Germinal center (tissue), 1 donor: ENCODE measurements at places on chromosomes 13 and 19.
A peak's percentile ranks its signal among the peaks of the same experiment; 100 is the strongest.

GRCh38 chr13:56861476-56861875, 279.2 kb upstream of the PRR20A start:
- DNase-seq = no peak

- no peak for DNase-seq
These were observed 9.5 kb downstream of the B3GLCT start for GRCh38 chr13:31209172-31209840.

- no peak for DNase-seq
These were observed 2662.9 kb upstream of the PCDH20 start for GRCh38 chr13:64078480-64078936.

- DNase-seq = no peak
These were observed 172.0 kb downstream of the DLEU7 start for GRCh38 chr13:50671497-50671850.

DNA sequence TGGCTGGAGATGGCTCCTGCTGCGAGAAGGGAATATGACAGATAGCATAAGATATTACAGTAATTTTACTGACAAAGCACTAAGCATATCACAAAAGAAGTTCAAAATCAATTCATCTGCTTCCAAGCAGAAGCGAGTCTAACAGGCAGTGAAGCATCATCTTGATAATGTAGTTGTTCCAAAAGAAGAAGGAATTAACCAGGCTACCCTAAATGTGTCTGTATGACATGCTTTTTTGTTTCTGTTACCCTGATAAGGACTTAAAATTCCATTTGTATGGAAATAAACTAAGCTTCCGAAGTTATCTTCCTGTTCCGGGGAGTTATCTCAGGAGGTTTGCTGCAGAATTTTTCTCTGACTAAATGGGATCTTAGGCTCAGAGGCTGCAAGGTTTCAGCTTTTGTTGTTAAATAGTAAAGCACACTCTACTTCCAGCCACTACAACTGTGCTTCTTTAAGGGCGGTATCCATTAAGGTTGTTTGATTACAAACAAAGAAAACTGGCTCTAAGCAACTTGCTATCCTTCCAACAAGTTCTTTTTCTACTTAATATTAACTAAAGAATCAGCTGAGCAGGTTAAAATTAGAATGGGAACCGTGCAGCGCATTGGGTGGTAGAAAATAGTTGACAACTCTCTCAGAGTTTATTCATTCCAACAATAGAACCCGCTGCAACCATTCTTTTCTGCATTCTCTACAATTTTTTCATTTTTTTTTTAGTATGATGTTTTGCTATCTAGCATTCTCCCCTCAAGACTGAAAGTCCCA, 607.3 kb downstream of the UQCRFS1 start:
- DNase-seq = no peak

GRCh38 chr13:54597540-54598088, 1569.0 kb downstream of the OLFM4 start:
- DNase-seq = no peak

DNA sequence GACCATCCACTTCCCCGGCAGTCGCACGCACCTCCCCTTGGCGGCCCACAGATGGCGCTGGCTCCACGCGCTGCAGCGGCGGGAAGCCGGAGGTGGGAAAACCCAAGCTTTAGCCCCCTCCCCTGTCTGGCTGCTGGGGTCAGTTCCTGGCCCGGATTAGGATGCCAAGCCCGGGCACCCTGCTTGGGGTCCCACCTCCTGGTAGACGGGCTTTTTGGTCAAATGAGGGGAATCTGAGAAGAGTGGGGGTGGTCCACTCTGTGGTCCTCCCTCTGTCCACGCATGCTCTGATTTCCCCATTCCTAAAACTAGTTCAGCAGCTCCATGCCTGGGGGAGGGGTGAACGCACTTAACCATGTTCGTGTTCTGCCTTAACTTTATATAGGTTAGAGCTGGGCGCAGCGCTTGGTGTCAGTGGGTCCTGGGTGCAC, 8.1 kb upstream of the ADGRE2 start:
- DNase-seq = peak; percentile 38

- peak; percentile 76 for DNase-seq
These were observed 4.6 kb downstream of the MIDN start for GRCh38 chr19:1252821-1253513.

DNA sequence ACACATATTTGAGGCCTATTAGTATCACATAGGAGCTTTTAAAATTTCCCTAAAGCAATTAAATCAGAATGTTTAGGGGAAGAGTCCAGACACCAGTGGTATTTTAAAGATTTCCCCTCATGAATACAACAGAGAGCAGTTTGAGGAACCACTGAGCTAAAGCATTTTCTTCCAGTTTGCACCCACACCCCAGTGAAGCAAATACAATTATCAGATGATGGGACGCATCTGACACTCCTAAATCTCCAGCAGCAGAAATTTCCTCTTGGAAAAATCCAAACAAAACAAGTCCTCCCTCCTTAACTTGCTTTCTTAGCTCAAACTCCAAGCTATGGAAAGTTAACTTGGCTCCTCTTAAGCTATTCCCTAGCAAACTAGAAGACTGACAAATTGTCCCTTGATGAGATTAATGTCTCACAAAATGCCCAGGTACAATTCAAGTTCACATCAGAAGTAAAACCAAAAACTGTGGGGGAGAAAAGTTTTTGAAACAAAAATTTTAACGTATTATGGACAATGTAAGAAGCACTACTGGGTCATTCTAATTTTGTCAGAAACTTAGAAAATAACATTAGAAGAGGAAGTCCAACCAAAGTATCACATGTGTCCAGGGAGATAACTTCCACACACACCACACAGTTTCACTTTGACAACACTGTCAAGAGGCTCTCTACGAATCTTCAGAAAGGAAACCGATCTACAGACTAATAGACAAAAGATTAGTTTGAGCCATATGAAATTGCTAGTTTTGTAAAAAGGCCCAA, 74.1 kb downstream of the ABCC4 start:
- DNase-seq = no peak

DNA sequence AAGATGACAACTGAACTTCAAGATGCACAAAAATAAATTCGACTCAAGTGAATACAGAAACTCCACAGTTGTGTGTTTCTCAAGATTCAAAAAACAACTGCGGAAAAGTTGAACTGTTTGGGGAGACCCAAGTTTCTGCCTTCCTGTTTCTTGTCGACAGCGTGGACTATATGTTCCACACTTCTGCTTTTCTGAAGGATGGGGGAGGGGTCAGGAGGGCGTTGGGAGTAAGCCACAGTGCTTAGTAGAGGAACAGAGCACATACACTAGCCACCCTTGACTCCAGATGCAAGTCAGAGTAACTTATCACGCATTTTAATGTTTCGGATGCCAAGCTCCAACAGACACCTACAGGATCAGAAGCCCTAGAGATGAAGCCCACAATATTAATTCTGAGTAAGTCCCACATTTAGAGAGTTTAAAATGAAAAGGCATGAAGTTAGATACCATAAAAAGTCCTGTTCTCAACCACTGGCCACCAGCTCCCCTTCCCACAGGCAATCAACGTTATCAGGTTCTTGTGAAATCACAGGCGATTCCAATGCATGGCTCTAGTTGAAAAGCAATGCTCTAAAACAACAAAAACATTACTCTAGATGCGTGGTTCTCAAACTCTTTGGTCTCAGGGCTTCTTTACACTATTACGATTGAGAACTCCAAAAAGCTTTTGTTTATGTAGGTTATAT, 4.2 kb downstream of the TUBGCP3 start:
- peak; percentile 76 for DNase-seq

GRCh38 chr19:57334191-57334590, 13.9 kb downstream of the ZNF543 start:
- no peak for DNase-seq

- no peak for DNase-seq
These were observed 102.6 kb downstream of the LRCH1 start for GRCh38 chr13:46655377-46656180.

DNA sequence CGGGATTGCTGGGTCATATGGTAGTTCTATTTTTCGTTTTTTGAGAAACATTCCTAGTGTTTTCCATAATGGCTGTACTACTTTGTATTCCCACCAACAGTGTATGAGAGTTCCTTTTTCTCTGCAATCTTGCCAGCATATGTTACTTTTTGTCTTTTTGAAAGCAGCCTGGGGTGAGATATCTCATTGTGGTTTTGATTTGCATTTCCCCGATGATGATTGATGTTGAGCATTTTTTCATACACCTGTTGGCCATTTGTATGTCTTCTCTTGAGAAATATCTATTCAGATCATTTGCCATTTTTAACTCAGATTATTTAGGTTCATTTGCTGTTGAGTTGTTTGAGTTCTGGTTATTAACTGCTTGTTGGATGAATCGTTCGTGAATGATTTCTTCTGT, 18.5 kb upstream of the ATP12A start:
- DNase-seq = no peak

DNA sequence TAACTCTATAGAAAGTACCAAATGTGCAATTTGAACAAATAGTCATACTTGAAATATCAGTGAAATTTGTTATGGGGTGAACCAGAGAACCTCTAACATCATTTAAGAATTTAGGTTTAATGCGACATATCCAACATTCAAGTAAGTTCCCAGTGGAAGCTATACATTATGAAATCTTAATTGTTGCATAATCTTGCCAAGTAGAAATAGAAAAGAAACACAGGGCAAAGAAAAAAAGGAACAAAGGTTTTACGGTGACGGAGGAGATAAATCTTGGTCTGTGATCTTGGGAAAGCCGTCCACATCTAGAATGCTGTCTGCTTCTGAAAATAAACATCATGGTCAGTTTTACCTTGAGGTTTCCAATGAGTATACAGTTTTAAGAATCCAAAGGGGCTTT, 445.7 kb downstream of the RFC3 start:
- DNase-seq = no peak

DNA sequence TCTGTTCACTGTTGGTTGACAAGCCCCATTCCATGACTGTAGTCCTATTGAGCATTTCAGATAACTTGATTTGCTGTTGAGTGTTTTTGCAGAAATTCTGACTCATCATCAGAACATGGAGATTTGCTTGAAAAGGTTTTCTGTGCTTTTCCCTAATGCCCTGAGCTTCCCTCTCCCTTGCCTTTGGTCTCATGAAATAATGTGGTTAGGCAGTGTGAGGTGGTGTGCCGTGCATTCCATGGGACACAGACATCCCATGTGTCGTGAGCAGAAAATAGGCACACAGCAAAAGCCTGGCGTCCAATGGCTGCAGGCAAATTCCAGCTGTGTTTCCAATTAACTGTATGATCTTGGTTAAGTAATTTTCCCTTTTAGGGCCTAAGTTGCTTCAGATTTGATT, 197.4 kb downstream of the DLEU7 start:
- DNase-seq = no peak

GRCh38 chr19:3987619-3988371, 2.5 kb upstream of the EEF2 start:
- peak; percentile 89 for DNase-seq

DNA sequence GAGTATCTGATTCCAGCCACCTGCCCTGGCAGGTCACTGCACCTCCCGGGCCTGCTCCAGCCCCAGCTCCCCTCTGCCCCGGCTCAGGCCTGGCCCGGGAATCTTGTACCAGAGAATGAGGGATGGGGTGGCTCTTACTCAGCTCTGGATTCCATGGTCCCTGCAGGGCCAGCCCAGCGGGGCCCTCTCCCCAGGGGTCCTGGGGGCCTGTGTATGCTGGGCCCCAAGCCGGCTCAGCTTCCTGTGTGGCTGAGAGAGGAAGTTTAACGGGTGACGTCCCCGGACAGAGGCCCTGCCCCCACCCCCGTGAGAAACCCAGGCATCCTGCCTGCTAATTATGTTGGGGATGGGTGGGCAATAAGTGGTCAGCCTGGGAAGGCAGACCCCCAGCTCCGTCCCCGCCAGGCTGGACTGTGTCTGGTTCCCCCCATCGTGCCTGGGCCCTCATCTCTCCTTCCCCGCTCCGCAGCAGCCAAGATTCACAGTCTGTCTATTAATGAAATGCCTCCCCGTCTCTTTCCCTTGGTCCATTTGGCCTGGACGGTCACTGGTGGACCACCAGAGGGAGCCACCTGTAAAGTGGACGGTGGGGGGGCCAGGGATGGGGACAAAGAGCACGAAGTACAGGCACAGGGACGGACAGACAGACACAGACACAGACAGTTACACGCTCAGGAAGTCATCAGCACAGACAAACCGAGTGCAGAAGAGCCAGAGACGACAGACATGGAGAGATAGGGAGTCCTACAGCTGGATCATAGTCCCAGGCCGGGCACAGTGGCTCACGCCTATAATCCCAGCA, at the start of gene DENND1C:
DENND1C (minus strand) TSS at position 247 of the 802 bp plus-strand sequence; CDS start at position 155, 92 bp downstream.
- peak; percentile 64 for DNase-seq

DNA sequence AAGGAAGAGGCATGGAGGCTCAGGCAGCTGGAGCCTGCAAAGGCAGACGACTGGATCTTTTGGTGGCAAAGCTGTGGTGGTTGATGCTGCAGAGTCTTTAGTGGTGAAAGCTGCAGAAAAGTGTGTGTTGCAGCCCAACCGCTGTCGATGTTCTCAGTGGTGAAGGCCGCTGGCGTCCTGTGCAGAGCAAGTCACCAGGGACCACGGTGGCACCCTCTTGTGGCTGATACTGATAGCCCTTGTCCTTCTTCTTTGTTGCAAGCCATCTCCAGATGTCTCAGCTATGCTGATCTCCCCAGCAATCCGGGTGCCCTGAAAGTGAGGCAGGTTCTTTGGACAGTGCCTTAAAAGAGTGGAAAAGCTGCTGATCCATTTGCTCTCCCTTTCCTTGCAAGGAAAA, 610.9 kb upstream of the PCDH9 start:
- DNase-seq = no peak

DNA sequence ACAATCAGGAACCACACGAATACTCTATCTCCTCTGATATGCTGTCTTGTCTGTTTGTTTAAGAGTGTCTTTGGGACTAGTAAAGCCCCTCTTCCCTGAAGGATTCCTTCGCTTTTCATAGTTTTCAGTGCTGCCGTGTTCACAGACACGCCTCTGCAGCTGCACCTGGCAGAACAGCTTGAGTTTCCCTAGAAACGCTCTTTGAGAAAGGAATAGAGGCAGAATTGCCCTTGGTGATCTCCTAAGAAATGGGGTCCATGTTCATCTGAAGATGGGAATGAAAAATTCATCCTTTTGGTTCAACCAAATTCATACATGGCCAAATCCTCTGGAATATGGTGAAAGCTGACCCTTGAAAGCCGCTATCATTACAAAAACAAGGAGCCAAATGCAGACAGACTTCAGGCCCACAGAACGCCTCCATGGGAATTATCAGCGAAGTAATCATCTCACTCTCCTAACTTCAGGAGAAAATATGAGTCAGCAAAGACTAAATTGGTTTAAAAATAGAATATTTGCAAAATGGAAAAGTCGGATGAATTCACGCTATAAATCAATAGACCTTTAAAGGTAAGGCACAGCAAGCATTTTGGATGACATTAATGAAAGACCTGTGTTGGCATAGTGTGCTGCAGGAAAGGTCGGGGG, 5.5 kb downstream of the SACS start:
- DNase-seq = no peak

GRCh38 chr13:30984620-30985019, 52.2 kb downstream of the TEX26 start:
- no peak for DNase-seq

- no peak for DNase-seq
These were observed 201.4 kb upstream of the TMTC4 start for GRCh38 chr13:100876044-100876403.

- no peak for DNase-seq
These were observed 7.6 kb upstream of the HMG20B start for GRCh38 chr19:3565139-3565538.

GRCh38 chr13:48853728-48854102, 122.0 kb upstream of the FNDC3A start:
- DNase-seq = no peak
